ENCODE measurements at places on chromosomes 6 and 20.

DNA sequence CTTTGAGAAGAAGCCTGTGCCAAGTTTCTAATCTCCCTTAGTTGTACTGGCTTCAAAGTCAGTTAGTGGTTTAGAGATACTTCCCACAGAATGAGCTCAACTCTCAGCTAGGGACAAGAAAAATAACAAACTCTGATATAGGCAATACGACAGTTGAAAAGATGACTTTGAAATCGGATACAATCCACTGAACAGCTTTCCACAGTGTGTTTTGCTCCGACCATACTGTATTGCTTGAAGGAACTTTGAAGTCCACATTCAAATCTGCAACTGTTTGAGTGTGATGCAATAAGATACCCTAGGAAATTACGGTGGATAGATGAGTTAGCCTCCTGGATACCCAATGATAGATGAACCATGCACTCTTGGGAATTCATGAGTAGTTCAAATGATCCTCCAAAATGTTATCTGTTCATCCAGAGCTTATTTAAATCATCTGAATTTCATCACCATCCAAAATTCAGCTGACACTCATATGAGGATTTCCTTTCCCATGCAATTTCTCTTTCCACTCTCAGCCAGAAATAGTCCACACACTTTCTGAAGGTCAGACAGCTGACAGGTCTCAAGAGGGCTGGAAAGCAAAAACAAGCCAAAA, 443.8 kb downstream of the HAO1 start:
- DNase-seq, result no peak

- no peak for DNase-seq
Observed at GRCh38 chr6:82076916-82077315, 170.6 kb downstream of the IBTK start.

DNA sequence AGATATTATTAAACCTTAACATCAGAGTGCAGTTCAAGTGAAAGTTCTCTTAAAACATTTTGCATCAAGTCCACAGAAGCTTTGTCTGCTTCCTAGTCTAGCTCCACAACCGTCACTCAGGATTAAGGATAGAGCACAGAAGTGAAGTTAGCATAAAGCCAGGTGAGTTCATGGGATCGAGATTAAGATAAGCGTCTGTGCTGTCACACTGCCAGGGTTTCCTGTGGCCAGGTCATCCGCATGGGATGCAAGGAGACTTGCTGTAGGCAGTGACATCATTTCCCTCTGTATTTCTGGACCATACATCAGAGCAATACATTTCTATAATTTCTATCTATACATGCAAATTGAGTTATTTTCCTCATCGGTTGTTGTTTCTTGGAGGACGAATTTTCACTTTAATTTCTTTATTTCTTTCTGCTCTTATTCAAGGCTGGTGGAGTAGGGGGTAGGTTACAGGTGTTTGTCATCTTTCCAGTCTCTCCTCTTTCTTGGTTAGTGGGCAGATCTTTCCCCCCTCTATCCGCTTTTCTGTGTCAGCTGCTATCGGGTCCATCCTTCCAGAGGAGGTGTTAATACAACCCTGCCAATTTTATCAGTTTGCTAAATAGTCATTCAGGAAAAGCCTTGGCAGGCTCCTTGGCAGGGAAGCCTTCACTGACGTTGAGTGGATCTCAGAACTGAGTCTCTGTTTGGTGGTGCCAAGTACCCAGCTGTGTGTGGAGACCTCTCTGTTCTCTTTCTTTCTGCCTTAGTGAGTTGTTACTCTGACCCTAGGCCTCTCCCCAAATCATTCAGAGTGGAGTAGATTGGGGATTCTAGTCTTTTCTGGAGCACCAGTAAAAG, 307.6 kb upstream of the MAP3K7 start:
- no peak for DNase-seq

GRCh38 chr6:27495386-27496135, 22.7 kb upstream of the ZNF184 start:
- DNase-seq, result no peak

DNA sequence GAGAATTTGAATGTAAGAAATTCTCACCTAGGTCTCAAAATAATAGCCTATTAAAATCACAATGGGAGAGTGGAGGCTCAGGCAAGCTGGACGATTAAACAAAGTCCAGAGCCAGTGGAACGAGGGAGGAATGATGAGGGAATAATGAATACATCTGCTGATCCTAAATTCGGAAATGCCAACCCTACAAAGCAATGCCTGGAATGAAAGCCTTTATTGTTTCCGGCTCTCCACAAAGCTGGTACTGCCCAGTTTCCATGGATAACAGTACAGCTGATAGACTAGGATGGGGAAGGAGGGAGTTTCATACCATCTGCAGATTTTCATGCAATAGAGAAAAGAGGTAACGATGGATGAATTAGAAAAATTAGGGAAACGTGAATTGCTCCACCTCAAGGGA, 356.1 kb downstream of the CBLN4 start:
- DNase-seq, result no peak

- DNase-seq, result no peak
Observed at GRCh38 chr6:156396791-156397418, 380.3 kb upstream of the ARID1B start.

- DNase-seq, result no peak
Observed at GRCh38 chr6:141445928-141446628, 686.6 kb upstream of the GJE1 start.

- DNase-seq, result no peak
Observed at GRCh38 chr20:21074605-21075336, 31.4 kb downstream of the LINC00237 start.

DNA sequence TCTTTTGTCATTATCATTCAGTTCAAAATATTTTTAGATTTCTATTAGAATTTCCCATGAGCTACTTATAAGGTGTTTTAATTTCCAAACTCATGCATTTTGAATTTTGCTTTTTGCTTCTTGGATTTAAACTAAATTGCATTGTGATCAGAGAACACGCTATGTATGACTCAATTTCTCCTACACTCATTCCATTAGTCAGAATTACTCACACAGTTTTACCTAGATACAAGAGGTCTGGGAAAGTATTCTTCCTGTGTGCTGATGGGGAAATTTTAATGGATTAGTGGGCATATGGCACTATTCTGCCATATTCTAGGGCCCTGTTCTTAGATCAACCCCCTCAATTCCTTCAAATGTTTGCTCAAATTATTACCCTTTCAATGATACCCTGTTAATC, 49.9 kb upstream of the BMP5 start:
- no peak for DNase-seq

- DNase-seq, result no peak
Observed at GRCh38 chr20:51854921-51855320, 52.6 kb upstream of the SALL4 start.

GRCh38 chr20:4100679-4101078, 85.3 kb upstream of the RNF24 start:
- DNase-seq, result no peak

GRCh38 chr6:137931849-137932465, 64.9 kb downstream of the TNFAIP3 start:
- DNase-seq, result no peak

DNA sequence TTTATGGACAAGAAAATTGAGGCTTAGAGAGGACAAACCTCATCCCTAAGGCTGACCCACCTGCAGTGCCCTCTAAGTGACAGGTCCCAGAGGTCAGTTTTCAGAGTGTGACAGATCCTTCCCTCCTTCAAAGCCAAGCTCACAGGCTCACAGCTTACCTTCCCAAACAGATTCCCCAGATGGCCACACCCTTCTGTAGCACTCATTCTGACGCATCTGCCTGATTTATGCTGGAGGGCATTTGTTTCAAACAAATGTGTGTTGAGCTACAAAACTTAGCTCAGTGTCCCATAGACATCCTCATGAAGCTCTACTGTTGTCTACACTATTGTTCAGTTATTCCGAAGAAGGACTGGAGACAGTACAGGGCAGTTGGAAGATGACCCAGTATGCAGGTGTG, 60.6 kb upstream of the RIN2 start:
- DNase-seq, result no peak

DNA sequence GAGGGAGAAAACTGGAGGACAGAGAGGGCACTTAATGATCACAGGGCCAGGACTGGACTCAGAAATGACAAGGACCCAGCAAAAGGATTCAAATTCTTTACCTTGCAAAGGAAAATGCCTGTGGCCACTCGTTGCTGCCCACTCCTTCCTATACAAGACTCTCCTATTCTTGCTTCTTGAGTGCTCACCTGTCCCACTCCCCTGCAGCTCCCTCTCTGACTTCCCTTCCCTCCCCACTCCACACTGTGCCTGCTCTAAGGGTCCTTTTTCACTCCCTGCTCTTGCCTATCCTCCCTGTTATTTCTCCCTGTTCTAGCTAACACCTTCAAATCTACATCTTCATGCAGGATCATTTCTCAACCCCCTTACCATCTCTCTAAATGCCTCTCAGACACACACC, 56.1 kb downstream of the UNC5CL start:
- no peak for DNase-seq

DNA sequence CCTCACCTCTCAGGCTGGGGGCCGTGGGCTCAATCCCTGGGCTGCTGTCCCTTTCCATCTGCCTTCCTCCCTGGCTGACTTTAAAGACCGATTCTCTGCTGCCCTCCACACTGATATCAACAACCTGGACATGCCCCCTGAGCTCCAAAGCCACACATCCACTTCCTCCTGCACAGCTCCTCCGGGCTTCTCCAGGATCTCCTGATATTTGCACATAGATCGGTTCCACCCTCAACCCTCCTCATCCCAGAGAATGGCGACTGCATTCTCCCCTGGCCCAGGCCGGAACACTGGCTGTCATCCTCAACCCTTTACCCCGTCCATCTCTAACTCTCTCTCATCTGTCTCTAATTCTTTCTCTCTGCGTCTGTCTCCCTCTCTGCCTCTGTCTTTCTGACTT, 21.0 kb upstream of the NOL4L start:
- no peak for DNase-seq

DNA sequence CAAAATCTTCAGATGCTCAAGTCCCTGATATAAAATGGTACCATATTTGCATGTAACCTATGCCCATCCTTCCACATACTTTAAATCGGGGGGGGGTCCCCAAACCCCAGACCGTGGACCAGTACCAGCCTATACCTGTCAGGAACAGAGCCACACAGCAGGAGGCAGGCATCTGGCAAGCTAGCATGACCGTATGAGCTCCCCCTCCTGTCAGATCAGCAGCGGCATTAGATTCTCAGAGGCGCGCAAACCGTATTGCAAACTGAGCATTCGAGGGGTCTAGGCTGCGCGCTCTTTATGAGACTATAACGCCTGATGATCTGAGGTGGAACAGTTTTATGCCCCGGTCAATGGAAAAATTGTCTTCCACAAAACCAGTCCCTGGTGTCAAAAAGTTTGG, 30.7 kb downstream of the FGD2 start:
- no peak for DNase-seq

GRCh38 chr6:4910037-4910760, 93.6 kb downstream of the RPP40 start:
- no peak for DNase-seq

- no peak for DNase-seq
Observed at GRCh38 chr20:52039790-52040189, 151.8 kb downstream of the ZFP64 start.

- no peak for DNase-seq
Observed at GRCh38 chr20:11702721-11703518, 214.8 kb upstream of the BTBD3 start.

GRCh38 chr6:131997429-131998153, 46.4 kb upstream of the CCN2 start:
- no peak for DNase-seq

- no peak for DNase-seq
Observed at GRCh38 chr6:33428224-33428965, 8.5 kb downstream of the SYNGAP1 start.

DNA sequence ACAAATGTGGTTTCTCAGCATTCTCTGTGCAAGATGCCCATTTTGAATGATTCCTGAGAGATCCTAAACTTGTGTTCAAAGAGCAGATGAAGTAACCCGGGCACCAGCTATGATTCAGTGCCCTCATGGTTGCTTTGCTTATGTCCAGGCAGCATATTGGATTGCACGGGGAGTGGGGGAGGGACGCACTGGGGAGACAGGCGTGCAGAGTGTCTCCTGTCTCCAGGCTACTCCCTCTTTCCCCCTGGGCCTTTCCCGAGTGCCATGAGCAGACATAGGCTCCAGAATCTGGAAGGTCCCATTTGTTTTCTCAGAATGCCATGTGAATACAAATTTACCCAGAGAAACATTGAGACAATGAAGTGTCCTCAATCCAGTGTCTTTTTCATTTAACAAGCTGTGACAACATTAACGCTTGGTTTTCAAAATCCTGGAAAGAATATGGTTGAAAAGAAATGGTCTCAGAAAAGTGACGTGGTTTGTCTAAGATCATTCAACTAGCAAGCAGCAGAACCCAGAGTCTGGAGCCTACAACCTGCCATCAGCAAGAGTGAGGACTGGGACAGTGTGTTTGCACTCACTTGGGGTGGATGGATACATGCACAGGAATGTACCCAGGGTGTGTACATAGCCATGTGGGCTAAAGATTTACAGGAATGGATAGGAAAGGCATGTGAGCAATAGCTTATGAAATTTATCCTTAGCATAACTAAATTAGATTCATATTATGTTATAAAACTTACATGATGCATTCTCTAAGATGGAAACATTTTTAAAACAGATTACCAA, 4.2 kb downstream of the SYNDIG1 start:
- no peak for DNase-seq

GRCh38 chr20:32626859-32627636, 41.9 kb upstream of the NOL4L start:
- no peak for DNase-seq

- no peak for DNase-seq
Observed at GRCh38 chr6:83431545-83432155, 799 bp upstream of the ME1 start.

DNA sequence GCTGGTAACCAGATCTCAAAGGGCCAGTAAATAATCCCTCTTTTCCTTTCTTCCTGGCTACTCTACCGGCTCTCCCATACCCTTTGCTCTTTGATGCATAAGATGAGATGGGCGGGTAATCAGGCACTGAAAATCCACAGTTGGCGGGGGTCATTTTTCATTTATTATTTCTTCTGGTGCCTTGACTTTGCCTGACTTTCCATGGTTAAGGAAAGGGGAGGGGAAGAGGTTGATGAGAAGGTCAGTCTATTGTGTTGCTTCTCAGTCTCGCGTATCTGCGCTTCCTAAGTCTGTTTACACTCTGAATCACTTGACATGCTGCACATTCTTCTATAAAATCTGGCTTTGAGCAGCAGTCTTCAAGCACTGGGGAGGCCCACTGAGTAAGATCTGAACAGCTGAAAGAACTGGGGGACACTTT, 121.1 kb upstream of the HDGFL1 start:
- no peak for DNase-seq

GRCh38 chr6:8229915-8230756, 127.8 kb upstream of the EEF1E1 start:
- no peak for DNase-seq

DNA sequence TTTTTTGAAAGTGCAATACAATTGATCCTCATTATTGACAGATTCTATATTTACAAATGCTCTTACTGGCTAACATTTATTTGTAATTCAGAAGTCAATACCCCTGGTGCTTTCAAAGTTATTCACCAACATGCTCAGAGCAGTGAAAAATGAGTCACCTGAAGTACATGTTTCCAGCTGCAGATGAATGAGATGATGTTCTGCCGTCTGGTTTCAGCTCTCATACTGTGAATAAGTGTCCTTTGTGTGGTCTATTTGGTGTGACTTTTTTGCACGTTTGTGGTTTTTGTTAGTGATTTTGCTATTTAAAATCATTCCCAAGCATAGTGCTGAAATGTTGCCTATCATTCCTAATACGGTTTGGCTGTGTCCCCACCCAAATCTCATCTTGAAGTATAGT, 22.3 kb upstream of the EYA4 start:
- no peak for DNase-seq

- DNase-seq, result no peak
Observed at GRCh38 chr20:32158351-32158750, 48.8 kb downstream of the TM9SF4 start.

Measured in NT2/D1 (cell line).